ENCODE measurements at places on chromosomes 3 and 15.

- no peak for DNase-seq
Measured at GRCh38 chr3:149968216-149968615, 2.5 kb downstream of the PFN2 start.

GRCh38 chr3:57446318-57446841, 97.8 kb downstream of the DNAH12 start:
- DNase-seq: peak; percentile 17

DNA sequence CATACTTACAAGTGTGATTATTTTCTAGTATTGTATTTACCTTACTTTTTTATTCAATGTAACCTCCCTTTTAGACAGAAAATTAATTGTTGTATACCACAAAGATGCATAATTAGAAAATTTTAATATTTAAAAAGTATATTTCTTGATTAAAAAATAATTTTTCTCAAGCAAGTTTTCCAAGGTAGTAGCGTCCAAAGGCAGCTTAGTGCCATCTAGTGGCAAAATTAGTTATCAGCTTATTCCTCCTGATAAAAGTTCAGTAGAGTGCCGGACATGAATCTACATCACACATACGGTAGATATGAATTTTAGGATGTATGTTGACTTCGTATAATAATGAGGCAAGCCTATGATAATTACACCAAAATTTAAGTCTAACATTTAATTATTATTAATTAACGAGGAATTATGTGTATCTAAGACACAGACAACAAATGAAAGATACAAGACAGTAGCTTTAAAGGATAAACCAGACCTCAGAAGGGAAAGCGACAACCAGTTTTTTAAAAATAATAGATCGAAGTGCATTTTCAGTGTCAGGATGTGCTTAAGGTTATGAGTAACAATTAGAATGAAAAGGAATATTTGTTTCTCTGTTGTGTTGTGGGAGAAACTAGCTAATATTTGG, 405.9 kb downstream of the ROBO1 start:
- DNase-seq: peak; percentile 18

DNA sequence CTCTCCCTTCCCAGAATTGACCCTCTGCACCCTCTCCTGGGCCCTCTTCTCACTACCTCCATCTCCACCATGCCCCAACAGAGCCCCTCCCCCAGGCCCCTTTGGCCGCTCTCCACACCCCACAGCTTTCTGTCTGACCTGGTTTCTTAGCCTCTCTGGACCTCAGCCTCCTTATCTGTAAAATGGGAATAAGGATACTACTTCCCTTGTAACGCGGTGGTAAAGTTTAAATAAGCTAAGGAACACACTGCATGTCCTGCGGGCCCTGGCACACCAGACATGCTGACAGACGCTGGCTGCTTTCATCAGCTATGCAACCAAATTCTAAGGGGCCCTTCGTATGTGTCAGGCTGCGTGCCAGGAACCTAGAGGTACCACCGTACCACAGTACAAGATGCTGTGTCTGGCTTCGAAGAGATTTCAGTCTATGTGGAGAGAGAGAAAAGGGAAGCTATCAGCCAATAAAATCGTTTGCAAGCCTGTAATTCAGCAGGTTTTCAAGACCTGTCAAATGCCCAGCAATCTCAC, 777 bp upstream of the SLC51A start:
- DNase-seq: no peak

DNA sequence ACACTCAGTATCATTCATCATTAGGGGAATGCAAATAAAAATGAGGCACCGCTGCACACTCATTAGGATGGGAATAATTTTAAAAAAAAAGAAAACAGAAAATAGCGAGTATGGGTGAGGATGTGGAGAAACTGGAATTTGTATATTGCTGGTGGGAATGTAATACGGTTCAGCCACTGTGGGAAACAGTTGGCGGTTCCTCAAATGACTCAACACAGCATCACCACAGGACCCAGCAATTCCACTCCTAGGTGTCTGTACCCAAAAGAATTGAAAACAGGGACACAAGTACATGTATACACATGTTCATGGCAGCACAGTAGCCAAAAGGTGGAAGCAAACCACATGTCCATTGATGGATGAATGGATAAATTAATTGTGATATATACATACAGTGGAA, 35.2 kb upstream of the RFTN1 start:
- peak; percentile 20 for DNase-seq

DNA sequence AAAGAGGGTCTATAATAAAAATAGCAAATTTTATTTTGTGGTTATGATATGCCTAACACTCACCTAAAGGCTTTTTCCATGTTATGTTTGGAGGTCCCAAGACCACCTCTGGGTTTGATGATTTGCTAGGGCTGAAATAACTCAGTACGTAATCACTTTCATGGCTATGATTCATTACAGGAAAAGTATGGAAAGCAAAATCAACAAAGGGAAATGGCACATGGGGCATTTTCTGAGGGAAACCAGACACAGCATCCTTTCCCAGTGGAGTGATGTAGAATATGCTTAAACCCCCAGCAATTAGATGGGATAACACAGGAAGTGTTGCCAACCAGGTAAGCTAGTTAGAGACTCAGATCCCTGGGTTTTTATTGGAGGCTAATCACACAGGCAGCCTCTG, 701.6 kb upstream of the CBLB start:
- DNase-seq: no peak

GRCh38 chr15:25059698-25060471, 105.1 kb downstream of the SNRPN start:
- DNase-seq: no peak

- no peak for DNase-seq
Measured at GRCh38 chr3:69994919-69995318, 4.6 kb upstream of the SAMMSON start.

DNA sequence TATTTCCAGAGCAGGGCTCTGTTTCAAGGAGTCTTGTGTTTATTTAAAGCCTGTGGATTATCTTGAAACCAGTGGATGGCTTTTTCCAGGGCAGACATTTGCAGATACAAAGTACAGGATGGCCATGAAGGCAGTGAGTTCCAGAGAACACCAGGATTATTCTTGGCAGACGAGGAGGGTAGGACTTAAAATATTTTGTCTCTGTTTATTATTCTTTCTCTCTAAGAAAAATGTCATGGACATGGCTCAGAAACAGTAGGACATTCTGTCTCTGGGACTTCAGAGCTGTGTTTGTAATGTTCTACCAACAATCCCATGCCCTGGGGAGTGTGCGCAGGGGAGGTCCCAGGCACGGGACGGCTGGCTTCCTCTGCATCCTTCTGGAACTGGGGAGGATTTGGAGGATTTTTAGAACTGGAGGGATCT, 125.9 kb downstream of the ATP10A start:
- no peak for DNase-seq

DNA sequence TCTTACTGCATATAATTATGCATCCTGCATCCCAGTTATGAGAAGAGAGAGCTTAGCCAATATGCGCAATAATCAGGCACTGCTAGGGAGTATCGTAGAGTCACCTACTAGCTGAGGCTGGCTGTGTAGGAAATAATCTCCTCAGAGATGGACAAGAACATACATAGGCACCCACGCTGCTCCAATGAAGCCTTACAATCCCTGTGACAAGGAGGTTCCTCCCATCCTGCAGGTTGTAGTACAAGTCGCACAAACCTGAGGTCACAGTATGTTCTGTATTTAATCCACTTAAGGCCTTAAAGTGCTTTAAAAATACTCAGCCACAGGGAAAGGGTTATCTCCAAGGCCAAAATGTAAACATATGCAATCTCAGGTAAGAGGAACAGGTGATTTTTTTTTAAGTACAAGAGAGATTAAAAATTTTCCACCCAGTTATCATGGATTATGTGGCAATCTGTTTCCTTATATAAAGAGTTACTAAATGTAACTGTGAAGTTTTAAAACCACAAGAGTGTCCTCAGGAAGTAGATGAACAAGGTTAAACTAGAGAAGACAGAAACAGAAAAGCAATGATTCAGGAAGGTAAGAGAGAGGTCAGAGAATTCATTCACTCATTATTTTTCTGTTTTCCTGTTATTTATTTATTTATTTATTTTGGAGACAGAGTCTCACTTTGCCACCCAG, 7.5 kb upstream of the COLQ start:
- DNase-seq: no peak

DNA sequence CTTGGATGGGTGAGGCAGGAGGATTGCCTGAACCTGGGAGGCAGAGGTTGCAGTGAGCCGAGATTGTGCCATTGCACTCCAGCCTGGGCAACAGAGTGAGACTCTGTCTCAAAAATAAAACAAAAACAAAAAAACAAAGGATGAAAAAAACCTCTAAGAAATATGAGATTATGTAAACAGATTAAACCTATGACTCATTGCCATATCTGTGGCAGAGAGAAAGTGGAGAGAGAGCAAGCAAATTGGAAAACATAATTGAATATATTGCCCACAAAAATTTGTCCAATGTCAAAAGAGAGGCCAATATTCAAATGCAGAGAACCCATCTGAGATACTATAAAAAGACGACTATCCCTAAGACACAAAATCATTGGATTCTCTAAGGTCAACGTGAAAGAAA, 1106.0 kb downstream of the OTOL1 start:
- DNase-seq: no peak

DNA sequence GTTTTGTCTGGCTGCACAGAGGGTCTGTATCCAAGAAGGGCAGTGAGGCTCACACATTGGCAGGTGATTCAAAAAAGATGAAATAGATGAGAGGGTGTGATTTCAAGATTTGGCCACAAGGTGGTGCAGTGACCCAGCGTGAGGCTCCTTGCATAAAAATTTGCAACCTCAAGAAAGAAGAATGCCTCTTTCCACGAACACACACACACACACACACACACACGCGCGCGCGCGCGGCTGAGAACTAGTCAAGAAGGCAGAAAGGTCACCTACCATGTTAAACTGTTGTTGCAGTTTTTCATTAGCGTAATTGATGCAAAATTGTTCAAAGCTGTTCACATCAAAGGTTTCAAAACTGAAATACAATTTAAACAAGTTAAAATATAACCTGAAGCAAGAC, 39.2 kb downstream of the MYO5C start:
- peak; percentile 82 for DNase-seq

GRCh38 chr15:100537331-100537730, 8.6 kb upstream of the CERS3 start:
- DNase-seq: no peak

DNA sequence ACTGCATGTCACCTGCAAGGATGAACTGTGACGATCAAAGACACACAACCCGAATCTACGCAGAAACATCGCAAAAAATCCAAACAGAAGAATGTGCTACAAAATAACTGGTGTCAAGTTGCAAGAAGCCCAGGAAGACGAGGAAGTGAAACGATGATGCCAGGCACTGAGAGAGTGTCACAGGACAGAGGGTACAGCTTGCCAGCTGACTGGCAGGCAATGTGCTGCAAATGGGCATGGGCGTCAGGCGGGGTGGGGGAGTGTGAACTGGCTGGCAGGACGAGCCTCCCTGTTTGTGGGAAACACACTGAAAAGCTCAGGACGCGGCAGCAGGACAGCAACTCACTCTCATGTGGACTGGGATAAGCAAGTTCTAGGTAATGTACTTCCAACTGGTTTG, 28.9 kb upstream of the OCA2 start:
- no peak for DNase-seq

All from AG20443 (cell line).